ENCODE measurements at places on chromosomes 11 and 22. TPM values are rescaled to one million over a fixed set of nuclear protein-coding genes. Genes with fewer than 3 reads are reported as not detected.

RBM14 gene
- 36.8 TPM for total RNA-seq

DNA sequence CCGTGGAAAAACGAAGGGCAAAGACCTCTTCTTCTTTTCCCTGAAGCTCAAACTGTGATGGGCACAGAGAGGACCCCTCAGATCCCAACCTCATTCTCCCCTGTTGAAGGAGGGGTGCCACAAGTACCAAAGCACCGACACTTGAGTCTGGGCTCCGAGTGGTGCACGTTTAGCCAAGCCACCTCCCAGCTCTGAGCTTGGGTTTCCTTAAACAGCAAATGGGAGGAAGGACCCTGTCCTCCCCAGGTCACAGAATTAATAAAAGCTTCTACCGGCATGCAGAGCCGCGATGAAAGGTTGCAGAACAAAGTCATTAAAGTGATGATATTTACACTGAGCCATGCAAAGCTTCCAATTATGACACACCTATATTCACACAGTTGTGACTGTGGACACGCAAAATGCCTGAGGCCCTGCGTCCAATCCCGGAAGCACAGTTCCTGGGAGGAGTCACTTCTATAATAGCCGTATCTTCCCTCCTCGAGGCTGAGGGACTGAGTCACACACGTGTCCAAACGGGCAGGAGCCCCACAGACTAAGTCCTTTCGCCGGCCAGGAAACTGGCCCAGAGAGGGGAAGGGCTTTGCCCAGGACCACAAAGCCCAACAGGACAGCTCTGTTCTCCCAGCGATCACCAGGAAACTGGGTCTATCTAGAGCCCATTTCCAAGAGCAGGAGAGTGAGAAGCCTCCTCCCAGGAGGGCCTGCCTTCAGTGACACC lies 922 bp upstream of the CSNK1E start:
- ATAC-seq, result peak; percentile 86

UBQLN3 gene
- total RNA-seq, result not detected

SLC22A12 gene
- total RNA-seq, result not detected

DNA sequence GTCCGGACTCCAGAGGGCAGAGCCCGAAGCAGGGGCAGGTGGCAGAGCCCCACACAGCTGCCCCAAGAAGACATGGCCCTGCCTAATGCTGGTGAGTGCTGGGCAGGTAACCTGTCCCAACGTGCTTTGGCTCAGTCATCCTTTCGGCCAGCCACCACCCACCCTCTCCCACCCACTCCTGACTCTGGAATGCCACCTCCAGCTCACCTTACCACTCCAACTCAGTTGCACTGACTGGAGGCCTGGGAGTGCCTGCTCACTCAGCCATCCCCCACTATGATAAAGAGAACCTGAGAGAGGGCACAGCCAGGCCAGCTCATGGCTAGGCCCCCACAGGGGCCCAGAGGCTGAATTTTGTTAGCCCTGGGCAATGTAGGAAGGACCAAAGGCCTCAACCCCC lies 53.8 kb upstream of the MPEG1 start:
- peak; percentile 33 for ATAC-seq

DNA sequence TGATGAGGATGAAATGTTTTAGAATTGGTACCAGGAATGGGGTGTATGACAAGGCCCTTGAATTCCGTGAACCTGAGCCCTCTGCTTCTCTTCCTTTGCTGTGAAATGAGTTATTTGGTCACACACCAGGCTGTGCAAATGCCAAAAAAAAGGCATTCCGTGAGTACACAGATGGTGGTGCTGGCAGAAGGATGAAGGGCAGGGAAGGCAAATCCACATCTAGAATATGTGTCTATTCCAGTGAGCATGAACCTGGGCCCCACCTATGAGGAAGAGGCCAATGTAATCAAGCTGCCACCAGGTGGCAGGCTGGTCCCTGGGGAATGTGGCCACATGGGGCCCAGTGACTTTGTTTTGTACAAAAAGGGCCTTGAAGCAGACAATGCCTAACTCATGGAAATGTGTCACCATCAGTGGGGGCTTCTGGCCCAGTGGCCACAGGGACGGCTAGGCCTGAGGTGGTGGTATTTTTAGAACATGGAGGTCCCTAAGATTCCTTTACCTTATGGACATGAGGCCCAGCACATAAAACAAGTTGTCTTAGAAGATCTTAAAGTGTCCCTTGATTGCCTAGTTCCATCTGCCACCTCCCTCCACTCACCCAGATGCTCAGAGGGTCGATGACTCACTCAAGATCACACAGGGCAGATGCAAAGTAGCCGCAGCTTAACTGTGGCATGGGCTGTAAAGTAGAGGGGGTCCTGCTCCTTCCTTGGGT lies 3.9 kb upstream of the RNF215 start:
- ATAC-seq, result peak; percentile 63

NPTXR gene
- total RNA-seq, result 0.44 TPM

- no peak for ATAC-seq
These were observed 41.1 kb upstream of the TOP3B start for GRCh38 chr22:22023581-22024137.

GRCh38 chr22:26707090-26707489 lies 49.7 kb downstream of the MIAT start:
- no peak for ATAC-seq

DNA sequence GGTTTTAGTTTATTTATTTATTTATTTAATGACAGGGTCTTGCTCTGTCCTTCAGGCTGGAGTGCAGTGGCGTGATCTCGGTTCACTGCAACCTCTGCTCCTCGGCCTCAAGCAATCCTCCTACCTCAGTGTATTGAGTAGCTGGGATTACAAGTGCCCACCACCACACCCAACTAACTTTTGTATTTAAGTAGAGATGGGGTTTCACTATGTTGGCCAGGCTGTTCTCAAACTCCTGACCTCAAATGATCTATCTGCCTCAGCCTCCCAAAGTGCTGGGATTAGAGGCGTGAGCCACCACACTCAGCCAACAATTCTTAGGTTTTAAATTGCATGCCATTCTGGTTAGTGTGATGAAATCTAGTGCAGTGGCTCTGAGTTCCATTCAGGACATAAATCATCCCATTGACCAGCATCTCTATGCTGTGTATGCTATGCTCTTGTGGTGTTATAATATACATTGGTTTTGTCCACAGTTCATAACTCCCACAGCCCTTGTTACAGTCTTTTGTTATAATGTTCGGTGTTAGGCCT lies 28.5 kb downstream of the ZNF280B start:
- no peak for ATAC-seq

TMEM86A gene
- total RNA-seq, result 1.1 TPM

OR2AG2 gene
- 0.04 TPM for total RNA-seq

DNA sequence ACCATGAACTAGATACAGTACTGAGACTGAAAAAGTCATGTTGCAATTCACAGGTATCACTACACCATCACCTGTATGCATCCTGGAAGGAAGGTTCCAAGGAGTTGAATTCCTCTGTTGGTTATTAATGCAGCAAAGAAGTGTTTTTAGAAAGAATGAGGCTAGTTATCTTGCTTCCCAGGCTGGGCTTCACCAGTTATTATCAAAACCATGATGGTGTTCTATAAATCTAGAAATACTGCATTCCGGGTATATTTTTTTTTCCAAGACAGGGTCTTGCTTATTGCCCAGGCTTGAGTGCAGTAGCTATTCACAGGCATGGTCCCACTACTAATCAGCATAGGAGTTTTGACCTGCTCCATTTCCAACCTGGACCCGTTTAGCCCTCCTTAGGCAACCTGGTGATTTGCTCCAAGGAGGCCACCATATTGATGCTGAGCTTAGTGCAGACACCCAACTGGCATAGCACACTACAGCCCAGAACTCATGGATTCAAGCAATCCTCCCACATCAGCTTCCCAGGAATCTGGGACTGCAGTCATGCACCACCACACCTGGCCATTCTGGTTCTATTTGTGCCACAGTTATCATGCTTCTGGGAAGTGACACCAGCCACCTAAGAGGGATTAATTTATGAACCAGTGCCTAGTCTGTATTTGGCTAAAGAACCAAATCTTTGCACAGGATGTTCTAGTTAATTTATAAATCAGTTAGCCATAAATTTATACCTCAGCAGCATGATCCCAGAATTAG lies 1.6 kb upstream of the MPEG1 start:
- no peak for ATAC-seq

- no peak for ATAC-seq
These were observed 734.3 kb downstream of the BRD1 start for GRCh38 chr22:49093192-49093880.

DNA sequence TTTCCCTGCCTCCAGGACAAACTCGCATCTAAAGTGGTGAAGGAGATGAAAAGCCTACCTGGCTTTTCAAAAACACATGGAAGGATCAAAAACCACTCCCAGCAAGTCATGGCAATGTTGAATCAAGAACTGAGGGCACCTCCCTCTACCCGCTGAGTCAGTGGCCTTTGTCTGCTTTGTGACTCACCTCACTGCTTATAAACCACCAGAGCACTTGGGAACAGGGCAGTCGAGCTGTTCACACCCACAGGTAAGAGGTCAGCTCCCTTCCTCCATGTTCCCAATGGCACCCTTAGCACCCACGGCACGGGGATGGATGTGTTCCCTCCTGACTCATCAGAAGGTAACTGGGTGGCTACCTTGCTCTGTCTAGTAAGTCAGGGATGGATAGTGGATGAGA lies 21.7 kb downstream of the TENM4 start:
- ATAC-seq, result peak; percentile 99

DNA sequence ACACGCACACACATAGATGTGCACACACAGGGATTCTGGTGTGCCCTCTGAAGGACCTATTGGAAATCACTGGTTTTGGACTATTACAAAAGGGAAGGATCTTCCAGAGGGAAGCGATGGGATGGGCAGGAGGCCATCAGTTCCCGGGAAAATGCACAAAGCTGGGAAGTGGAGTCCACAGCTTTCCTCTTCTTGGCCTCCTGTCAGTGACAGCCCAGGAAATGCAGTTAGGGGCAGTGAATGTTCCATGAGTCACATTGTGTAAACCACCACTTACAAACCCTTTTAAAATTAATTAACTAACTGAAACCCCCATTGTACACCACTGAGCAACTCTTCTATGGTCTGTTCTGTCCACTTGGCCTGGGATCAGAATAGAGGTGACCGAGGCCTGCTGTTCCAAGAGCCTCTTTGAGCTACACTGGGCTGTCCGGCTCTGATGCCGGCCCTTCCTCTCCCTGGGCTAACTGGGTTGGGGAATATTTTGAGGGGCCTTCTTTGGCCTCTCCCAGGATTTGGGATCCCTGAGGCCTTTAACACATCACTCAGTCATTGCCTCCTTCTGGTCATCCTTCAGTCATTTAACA lies 137.7 kb downstream of the FEZ1 start:
- ATAC-seq, result no peak

GRCh38 chr11:27234961-27235360 lies 128.1 kb downstream of the CCDC34 start:
- ATAC-seq, result no peak

- ATAC-seq, result no peak
These were observed 30.5 kb downstream of the RTN3 start for GRCh38 chr11:63711838-63712237.

- ATAC-seq, result no peak
These were observed 36.7 kb upstream of the ADSL start for GRCh38 chr22:40309631-40310030.

PIH1D2 gene
- 1.6 TPM for total RNA-seq

NAALADL1 gene
- total RNA-seq, result 2.7 TPM

GRCh38 chr11:3160252-3161031 lies 4.7 kb downstream of the OSBPL5 start:
- ATAC-seq, result peak; percentile 41

PKNOX2 gene
- total RNA-seq, result 0.28 TPM

AQP11 gene
- not detected for total RNA-seq

- peak; percentile 81 for ATAC-seq
These were observed 10.0 kb upstream of the TRIM29 start for GRCh38 chr11:120147950-120148270.

ROBO4 gene
- total RNA-seq, result 2.3 TPM

DNA sequence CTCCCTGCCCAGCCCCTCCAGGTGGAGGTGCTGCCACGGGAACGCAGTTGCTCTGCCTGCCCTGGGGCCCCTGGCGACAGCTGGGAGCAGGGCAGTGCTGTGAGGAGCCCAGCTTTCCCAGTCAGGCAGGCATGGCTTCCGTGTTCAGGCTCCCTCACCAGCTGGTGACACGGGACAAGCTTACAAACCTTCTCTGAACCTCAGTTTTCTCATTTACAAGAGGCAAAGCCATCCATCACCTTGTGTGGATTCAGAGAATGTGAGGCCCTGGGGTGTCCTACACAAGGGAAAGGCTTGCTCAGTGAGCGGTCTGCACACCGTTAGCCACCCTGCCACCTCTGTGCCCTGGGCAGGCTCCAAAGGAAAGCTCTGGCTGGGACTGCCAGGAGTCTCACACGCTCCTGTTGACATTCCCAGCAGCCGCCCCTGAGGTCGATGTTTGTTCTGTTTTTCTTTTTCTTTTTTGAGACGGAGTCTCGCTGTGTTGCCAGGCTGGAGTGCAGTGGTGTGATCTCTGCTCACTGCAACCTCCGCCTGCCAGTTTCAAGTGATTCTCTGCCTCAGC lies 23.5 kb downstream of the SUN2 start:
- no peak for ATAC-seq

GRCh38 chr11:46055371-46055770 lies 65.9 kb downstream of the PHF21A start:
- ATAC-seq, result no peak

CAT gene
- total RNA-seq, result 19.3 TPM

SLC25A18 gene
- 0.08 TPM for total RNA-seq

GRCh38 chr11:12318791-12319438 lies 58.5 kb upstream of the PARVA start:
- ATAC-seq, result no peak

USH1C gene
- total RNA-seq, result 0.12 TPM

DNA sequence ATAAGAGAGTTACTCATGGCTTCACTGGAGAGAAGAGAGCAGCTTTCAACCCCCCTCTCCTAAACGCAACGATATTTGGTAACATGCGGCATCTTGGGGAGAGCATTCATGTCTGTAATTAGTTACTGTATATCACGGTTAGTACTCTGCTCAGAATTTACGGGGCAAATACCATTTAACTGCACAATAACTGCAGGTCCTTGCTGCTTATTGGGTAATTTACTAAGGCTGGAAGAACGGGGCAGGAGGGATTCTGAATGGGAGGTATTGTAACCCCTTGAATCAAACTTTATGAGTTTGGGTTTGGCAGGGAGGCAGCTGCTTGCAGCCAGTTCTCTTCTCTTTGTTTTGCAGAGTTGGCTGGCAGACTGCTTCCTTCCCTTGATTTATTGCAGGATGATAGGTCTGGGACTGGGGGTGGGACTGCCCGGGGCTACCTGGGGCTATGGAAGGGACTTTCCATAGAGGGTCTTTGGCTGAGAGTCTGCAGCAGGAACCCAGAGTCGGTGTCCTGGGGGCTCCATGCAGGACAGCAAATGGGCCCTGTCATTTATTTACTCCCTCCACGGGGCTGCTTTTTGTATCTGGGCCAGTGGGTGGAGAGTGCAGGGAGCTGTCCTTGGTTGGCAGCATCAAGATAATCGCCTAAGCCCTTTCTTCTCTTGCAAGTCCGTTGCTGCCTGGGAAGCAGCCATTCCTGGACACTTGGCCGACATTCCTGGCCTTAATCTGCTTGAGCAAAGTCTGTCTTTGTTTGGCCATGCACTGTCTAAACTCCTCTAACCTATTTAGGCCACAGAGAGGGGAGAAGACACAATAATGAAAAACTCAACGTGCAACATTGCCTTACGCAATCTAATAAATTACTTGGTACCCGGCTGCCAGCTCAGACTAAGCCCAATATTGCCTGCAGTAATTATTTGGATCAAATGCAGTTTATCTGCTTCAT lies 188.9 kb downstream of the ST3GAL4 start:
- no peak for ATAC-seq

Measured in esophagus mucosa (tissue), 1 donor.